ENCODE measurements at places on chromosomes 4 and X.

DNA sequence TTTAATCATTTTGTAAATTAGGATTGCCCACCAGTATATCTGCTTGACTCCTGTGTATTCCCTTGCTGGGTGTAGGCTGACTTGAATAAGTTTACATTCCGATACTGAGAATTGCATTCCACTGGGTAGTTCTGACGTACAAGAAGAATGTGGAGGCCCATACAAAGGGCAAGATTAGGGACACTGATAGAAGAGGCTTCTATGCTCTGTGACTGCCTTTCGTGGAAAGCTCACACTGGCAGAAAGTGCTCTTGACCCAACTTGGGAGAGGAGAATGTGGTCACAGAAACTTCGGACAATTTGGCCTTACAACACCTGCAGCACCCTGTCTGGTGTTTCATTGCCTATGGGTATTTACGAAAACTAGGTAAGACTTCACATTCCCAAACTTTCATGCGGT is 126.3 kb downstream of the RAPGEF2 start:
- DNase-seq, result no peak

- DNase-seq, result no peak
Observed at GRCh38 chrX:153862369-153863250, 23.4 kb downstream of the L1CAM start.

GRCh38 chrX:70253377-70254062 is 6.5 kb downstream of the P2RY4 start:
- no peak for DNase-seq

- DNase-seq, result no peak
Observed at GRCh38 chrX:112888916-112889315, 48.3 kb upstream of the AMOT start.

All from NCI-H187 (cell line).